SW480 (cell line): ENCODE measurements at places on chromosomes 1 and 21.

DNA sequence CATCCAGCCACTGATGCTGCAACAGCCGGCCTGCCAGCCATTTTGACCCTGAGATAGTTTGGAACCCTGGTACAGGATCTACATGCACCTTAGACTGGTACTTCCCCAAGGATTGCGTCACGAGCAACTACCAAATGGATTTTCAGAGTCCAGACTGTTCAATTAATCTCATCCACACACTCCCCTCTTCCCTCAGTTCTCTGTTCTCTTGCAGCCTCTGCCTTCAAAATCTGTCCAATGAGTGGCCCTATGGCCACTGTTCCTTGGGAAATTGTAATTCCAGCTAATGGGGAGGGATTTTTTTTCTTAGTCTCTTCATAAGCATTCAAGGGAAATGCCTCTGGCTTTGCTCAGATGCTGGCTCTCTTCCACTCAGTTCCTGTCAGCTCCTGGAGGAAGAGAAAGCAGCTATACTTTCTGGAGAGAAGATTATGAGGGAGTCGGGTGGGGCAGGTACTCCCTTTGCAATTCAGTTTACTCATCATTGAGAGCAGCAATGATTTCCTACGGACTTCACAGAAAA, 19.8 kb upstream of the UAP1 start:
- DNase-seq = no peak

DNA sequence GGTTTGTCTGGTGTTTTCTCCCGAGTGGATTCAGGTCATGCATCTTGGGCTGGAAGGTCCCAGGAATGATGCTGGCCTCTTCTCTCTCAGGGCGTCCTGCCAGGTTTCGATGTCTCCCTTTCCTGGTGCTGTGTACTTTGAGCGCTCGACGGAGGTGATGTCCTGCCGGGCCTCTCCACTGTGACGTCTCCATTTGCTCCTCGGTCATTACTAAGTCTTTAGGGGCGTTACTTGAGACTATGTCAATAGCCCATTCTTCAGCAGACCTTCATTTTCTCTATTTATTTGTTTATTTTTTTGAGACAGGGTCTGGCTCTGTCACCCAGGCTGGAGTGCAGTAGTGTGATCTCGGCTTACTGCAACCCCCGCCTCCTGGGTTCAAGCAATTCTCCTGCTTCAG, 37.2 kb upstream of the TNFRSF1B start:
- no peak for DNase-seq

DNA sequence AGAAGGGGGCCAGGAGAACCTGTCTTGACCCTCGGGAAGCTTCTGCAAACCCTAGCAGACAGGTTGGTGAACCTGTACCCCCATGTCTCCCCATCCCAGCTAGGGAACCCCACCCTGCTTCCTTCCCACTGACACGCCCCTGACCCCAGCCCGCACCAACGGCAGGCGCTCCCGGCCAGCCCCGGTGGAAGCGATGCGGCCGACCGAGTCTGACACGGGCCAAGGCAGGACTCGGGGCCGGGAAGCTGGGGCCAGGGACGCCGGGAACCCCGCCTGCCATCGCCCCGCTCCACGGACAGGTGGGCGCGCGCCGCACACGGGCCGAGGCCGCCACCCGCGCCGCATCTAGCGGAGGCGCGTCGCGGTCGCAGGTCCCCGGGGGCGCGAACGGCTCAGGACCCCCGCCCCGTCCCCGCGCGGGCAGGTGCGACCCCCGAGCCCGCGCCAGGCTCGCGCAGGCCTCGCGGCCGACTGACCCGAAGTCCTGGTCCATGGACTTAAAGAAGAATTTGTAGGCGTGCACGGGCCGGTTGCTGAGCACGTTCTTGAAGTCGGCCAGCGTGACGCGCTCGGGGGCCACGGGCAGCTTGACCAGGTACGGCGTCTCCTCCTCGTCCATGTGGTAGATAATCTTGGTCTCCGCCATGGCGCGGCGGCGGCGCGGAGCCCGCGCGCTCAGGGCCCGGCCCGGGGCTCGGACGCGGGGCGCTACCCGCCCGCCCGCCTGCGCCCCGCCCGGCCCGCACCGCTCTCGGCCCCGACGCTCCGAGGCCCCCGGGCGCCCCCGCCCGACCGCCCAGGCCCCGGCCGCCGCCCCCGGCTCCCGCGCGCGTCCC, 580 bp downstream of the DVL1 start:
- DNase-seq = no peak

- no peak for DNase-seq
These were observed 567 bp downstream of the PMVK start for GRCh38 chr1:154935749-154936554.

DNA sequence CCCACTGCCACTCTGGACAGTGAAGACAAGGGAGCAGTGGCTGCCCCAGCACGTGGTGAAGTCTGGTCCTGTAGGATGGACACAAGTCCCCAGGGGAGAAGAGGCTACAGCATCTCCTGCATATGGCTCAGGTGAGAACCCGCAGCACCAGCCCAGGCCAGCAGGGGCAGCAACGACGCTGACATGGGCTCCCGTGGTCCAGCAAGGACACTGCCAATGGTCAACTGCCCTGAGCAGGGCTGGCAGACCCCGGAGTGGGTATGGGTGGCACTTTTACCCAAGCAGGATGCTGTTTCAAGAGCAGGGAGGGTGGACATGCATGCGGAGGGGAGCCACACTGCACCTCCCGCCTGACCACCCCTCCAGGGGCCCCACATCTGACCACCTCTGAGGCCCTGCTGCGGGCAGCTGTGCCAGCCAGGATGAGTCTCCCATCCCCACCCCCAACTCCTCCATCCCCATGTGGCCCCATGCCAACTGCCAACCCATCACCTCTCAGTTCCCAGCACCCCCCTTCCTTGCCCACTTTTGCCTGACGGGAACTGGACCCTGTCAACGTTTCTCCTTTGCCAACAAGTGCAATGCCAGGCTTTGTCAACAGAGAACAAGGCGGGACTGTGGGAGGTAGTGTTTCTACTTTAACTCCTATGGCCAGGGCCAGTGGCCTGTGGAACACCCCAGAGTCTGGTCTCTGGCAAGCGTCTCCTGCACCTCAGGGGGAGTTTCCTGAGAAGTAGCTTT, 8.6 kb downstream of the MORN1 start:
- DNase-seq = peak; percentile 35

DNA sequence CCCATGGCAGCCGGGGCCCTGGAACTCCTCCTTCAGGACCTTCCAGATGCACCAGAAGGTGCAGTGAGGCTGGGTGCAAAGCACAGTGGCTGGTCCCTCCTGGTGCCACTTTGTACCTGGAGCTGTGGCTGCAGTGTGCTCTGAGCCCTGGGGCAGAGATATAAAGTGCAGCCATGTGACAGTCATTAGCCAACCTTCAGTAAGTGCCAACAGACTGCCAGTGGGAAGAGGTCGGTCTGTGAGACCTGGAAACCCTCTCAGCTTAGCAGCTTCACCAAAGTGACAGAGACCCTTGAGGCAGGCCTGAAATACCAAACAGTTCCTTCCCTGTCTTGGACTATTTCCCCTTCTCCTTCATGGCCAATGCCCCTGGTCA, 26.7 kb upstream of the NGF start:
- DNase-seq = no peak

DNA sequence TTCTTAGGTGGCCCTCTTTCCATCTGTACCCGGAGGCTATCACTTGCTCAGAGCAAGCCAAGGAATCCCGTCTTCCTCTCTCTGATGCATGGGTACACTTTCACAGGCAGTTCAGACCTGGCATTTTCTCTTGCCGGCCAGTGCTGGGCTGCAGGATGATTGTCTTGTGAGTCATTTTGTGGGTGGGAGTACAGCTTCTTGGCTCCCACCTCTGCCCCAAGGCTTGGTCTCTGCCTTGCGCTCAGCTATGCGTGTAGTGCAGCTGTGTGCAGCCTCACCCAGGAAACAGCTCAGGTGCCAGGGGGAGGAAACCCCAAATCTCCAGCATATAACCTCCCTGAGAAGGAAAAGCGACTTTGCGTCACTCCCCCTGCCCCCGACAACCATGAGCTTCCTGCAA, 3.9 kb upstream of the AJAP1 start:
- DNase-seq = peak; percentile 49

DNA sequence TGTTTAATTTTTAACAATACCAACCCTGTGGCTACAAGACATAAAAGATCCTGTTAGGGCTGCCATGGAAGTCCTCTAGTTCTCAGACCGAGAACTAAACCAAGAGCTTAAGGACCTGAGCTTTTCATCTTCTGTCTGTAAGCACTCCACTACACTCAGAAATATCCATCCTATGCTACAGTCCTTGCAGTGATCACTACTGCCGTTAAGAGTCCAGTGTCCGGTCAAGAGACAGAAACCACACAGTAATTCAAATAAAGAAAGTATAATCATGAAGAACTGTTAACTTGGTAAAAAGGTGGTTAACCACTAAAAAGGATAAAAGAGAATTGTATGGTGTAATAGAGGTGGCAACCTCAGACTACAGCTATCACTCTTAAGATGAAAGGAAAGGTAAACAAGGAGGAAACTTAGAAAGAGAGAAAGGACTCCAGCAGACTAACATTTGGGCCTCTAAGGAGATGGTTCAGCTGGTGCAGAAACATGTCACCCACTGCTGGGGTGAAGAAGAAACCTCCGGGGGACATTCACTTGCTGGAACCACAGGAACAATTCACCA, 22.1 kb upstream of the PRDX6 start:
- DNase-seq = peak; percentile 14

DNA sequence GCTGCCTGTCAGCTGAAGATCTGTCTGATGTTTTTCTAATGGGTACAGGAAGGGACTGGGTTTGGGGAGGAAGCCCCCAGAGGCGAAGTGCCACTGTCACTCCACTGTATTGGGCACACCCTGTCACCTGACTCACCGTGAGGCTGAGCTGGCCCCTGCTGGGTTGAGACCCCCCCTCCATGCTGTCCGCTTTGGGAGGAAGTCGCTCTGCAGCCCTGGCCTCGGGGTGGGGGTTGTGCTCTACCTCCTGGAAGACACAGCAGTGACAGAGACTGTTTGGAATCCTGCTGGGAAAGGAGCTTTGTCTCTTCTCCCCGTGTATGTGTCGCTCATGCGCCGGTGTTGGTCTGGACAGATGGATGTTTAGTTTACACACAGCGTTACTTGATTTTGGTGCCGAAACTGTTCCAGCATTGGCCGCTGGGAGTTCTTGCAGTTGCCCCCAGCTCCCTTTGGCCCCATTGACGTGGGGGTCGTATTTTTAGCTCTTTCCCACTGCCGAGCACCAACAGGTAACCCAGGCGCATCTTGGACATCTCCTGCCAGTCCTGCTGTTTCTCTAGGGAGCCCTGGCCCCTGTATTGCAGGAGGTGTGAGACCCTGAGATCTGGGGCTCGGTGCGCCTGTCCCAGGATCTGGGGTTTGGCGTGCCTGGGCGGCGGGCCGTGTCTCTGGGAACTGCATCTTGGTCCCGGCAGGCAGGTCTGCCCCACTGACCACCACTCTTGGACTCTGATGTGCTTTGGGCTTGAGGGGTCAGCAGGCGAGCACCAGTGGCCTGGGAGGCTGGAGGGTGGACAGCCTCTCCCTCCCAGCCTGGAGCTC, 30.3 kb downstream of the SLX9 start:
- DNase-seq = no peak

GRCh38 chr1:34750610-34751009, 4.2 kb upstream of the GJB5 start:
- no peak for DNase-seq

GRCh38 chr1:17307946-17308345, at the start of gene PADI4:
Gene PADI4, plus strand, starts transcription at chr1:17308197. Its CDS starts 26 bp downstream, at chr1:17308223.
- no peak for DNase-seq
